ENCODE measurements at places on chromosomes 13 and 19.

DNA sequence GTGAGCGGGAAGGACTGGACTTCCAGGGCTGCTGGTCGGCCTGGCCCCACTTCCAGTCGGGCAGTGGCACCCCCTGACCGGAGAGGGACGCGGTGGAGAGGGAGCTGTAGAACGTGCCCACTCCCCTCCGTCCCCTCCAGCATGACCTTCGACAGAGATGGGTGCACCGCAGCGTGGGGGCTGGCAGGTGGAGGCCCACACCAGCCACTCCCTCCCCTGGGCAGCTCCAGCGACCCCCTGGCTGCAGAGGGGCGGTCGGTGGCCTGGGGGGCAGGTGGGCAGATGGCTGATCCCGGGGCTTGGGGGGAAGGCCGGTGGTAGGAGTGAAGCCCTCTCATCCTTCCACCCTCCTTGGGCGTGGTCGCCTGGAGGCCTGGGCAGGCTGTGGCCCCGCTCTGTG, 2.4 kb downstream of the HCN2 start:
- DNase-seq, result no peak

DNA sequence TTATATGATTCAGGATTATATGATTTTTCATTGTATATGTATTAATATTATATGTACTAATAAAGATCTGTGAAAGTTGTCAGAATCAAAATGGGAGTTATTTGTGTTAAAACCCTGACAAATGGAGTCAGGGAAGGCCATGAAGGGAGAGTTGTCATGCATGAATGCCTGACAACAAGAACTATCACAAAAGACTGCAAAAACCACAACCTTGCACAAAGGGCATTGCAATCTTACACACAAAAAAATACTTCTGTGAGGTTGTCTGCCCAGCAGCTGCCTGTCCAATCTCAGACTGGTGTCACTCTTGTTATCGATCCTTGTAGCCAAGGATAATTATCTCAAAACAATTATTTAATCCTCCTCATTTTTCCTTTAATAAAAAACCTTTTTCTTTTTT, 21.2 kb upstream of the RBM26 start:
- no peak for DNase-seq

GRCh38 chr19:29299416-29300380, 86.7 kb upstream of the UQCRFS1 start:
- DNase-seq, result no peak

DNA sequence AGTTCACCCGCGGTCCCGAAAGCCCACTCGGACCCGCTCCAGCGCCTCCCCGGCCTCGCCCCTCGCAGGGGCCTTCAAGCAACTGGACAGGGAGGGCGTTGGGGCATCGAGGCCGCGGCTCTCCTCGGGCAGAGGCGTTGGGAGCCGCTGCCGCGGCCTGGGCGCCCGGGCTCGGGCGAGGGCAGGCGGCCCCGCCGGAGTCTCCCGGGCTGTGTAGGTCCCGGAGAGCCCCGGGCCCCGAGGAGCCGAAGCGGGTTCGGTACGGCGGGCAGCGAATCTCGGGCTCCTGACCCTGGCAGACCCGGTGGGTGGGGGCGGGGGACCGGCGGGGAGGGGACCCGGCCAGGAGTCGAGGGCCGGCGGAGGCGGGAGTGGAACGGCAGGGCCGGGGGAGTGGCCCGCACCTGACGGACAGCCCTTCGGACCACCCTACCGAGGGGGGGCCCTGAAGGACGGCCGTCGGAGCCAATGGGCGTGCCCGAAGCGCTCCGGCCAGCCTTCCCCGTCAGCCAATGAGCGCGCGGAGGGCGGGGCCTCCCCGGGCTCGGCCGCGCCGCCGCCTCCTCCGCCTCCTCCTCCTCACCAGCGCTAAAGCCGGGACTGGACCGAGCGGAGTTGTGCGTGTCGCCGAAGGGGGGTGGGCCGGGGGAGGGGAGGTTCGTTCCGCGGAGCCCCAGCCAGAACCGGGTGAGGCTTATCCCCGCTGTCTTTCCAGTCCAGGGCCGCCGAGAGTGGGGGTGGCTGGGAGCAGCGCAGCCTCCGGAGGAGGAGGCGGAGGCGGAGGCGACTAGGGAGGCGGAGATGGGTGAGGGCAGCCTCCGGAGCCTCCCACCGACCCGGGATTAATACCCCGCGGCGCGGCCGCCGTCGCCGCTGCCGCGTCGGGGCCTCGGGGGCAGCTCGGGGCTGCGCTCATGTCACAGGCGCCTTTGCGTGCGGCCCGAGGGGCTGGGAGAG, at the start of gene ZMYM2:
TSS of gene ZMYM2 (plus strand) at position 573 of the 957 bp plus-strand sequence. CDS start 34,346 bp downstream, outside the sequence.
- peak; percentile 97 for DNase-seq

DNA sequence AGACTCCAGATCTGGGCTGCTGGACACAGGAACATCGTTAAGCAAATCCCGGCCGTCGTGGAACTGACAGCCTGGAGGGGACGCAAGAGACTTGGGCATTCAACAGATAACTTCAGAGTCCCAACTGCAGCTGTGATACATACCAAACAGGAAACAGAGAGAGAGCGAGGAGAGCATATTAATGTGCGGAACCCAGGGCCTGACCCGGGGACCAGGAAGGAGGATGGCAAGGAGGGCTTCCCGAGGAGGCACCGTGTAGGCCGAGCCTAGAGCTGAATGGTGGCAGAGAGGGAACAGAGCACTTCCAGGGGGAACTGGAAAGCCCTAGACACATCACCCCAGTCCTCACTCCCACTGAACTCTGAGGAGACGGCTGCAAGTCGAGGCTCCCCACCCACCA, 68.1 kb downstream of the SIPA1L3 start:
- no peak for DNase-seq

DNA sequence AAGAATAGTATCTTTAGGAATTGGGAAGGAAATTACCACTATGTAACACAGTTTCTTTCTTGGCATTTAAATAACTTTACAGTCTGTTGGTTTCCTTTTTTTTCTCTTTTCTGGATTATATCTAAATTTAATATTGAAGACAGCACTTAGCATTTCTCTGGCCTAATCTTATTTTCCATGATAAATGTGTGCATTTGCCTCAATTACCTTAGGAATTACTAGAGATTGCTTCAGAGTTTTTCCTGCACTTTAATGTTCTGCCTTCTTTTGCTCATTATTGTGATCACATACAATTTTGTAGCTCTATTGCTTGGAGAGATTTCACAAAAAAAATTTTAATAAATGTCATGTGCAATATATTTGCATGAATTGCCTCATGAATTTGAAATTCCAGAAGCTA, 25.1 kb downstream of the DCT start:
- no peak for DNase-seq

DNA sequence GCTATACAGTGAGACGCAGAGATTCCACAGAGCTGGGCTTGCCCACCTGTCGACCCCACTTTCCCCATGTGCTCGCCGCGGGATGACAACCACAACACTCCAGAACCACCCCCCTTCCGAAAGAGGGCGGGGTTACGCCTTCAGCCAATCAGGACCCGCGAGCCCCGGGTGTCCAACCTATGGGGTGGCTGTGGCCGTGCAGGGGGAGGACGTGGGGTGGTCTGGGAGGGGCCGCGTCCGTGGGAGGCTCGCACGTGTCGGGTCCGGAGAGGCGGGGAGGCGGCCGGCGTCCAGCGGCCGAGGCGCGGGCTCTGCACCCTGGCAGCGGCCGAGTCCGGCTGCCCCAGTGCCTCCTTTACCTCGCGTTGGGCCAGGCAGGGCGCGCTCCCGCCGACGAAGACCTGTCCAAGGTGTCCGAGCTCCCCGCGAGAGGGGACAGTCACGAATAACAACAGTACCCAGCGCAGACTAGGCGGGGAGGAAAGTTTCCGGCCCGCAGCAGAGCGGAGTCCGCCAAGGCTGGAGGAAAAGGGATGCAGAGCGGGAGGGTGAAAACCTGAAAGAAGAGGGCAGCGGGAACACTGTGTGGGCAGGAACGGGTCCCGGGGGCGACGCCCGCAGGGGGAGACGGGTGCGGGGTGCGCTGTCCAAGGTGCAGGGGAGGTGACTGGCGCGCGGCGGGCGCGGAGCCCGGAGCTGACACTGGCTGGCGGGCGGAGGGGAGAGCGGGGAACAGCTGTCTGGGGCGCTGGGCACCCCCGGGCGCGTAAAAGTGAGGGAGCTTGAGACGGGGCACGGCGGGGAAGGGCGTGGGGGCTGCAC, 911 bp downstream of the ENOX1 start:
- DNase-seq, result no peak
